G401 (cell line): ENCODE measurements at places on chromosomes 6 and 20. TPM values are rescaled to one million over a fixed set of nuclear protein-coding genes. Genes with fewer than 3 reads are reported as not detected.

DNA sequence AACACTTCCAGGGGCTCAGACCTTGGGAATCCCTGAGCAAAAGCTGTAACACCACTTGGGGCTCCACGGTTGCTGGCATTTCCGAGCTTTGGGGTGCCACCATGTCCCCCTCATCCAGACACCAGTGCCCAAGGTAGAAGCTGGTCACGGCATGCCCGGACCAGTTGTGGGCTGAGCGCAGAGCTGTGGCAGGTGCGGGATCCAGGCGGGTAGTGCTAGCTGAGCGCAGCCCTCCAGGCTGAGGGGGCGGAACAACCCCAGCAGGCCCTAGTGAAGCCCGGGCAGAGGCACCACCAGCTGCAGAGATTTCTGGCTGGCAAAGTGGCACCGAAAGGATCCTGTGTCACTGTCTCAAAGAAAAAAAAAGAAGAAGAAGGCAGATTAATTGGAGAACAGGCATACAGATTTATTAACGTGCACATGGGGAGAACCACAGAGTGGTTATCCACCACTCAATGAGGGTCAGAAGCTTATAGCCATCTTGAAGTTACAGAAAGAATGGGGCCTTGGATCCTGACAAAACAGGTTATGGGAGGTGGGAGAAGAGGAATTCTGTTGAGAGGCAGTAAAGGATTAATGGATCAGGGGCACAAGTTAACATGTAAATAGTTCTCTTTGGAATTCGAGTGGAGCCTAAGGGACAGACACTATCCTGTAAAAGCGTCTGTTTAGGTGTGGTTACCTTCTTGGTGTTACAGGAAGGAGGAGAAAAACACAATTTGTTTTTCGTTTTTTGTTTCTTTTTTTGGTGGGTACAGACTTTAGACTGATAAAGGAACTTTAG is 107.5 kb downstream of the CD24 start:
- no peak for DNase-seq

GRCh38 chr6:41122373-41122772 is 31.8 kb downstream of the TREML1 start:
- no peak for DNase-seq

Gene SCRT2
- total RNA-seq: not detected in 2 replicates

Gene AURKA
- total RNA-seq: 65.2 and 100 TPM in 2 replicates

Gene OR2H2
- not detected in 2 replicates for total RNA-seq

Gene ABHD16B
- 0.74 TPM in 1 of 2 replicates, not detected in the other for total RNA-seq
